ENCODE measurements at places on chromosomes 4 and X.

DNA sequence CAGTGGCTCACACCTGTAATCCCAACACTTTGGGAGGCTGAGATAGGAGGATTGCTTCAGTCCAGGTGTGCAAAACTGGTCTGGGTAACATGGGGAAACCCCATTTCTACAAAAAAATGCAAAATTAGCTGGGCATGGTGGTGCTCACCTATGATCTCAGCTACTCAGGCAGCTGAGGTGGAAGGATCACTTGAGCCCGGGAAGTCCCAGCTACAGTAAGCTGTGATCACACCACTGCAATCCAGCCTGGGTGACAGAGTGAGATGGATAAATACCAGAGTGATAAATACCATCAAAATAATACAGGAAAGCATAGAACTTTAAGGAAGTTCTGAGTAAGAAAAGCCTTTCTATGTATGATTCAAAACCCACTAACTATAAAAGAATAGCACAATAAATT lies 52.8 kb downstream of the LRBA start:
- DNase-seq: no peak

DNA sequence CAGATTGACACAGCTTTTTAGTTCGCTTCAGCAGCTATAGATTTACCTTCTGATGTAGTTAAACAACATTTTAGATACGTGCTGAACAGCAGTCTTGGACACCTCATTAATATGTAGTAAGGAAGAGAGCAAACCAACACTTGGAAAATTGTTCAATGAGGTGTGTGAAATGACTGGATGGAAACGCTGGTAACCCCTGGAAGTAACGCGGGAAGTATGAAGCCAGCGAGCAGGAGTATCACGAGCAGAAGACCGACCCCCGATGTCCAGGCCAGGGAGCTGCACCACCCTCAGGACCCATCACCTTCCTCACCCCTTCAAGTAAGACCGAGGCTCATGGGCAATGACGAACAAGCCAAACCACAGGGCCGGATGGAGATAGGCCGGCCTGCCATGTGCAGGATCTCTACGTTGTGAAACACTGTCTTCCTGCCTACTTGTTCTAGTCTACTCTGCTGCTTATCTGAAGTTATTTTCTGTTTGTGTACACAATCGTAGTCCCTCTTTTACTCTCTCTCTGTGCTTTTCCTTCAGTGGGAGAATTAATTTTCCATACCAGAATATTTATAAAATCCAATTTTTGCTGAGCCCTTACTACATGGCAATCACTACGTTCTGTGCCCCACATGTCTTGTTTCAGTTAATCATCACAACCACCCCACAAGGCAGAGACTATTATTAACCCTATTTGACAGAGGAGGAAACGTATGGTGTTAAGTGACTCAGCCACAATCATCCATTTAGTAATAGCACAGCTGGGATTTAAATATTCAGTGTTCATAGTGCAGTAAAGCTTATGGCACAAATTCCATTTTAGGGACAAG lies 221.7 kb downstream of the APBB2 start:
- no peak for DNase-seq

DNA sequence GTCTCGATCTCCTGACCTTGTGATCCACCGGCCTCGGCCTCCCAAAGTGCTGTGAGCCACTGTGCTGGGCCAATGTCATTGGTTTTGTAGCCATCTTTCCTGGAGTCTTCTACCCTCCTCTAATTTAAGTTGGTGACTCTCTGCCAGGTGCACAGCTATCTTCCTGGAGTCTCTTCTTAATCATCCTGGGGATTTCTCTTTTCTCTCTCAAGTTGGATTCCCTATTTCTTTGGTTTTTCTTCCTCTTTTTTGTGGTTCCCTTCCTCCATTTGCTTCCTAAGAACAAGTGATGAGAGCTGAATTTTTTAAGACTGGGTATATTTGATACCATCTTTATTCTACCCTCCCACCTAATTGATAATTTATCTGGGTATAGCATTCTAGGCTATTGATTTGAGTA lies 113.8 kb downstream of the SYNPO2 start:
- DNase-seq: no peak

DNA sequence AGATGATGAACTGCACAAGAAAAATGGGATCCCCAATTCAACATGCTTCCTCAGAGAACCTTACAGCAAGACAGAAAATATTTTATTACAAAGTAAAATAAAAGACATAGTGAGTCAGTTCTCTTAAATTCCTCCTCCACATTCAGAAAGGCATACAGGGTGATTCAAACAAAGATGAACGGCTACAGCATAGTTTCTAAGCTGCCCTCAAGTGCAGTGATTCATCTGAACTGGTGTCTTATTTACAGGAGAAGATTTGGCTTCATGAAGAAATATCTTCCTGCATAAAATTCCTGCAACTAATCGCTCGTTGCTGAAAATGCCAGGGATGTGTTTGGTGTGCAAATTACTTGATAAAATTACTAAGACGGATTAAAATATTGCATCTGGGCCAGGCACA lies 103.6 kb downstream of the PRKX start:
- no peak for DNase-seq

GRCh38 chr4:56050625-56051024 lies 101.9 kb downstream of the CEP135 start:
- peak; percentile 52 for DNase-seq

DNA sequence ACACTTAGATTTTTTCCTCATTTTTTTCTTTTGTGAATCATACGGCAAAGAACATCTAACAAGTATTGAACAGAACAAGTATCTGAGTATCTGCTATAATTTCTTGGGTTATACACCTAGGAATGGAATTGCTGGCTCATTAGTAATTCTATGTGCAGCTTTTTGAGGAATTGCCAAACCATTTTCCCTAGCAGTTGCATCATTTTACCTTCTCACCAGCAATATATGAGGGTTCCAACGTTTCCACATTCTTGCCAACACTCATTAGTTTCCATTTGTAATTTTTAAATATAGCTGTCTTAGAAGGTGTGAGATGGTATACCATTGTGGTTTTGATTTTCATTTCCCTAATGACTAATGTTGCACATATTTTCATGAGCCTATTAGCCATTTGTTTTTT lies 41.1 kb upstream of the DCAF8L1 start:
- DNase-seq: no peak

Data from large intestine (tissue), 12 donors.